Esophagus squamous epithelium (tissue), 5 donors: ENCODE measurements at places on chromosomes 6 and 20.

DNA sequence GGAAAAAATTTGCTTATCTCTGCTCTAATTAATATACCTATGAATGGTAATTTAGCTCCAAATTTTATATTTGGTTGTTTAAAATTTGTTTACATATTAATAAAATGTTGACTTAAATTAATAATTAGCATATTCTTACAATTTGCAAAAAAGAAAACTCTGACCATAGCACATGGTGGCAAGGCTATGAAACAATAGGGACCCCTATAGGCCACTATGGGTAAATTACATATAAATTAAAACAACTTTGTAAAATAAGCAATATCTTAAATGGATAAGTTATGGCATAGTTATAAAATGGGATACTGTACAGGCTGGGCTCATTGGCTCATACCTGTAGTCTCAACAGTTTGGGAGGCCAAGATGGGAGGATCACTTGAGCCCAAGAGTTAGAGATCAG is 76.0 kb downstream of the MKKS start:
- no peak for DNase-seq

- DNase-seq, result no peak
These were observed 1.9 kb downstream of the MAVS start for GRCh38 chr20:3848565-3848964.

DNA sequence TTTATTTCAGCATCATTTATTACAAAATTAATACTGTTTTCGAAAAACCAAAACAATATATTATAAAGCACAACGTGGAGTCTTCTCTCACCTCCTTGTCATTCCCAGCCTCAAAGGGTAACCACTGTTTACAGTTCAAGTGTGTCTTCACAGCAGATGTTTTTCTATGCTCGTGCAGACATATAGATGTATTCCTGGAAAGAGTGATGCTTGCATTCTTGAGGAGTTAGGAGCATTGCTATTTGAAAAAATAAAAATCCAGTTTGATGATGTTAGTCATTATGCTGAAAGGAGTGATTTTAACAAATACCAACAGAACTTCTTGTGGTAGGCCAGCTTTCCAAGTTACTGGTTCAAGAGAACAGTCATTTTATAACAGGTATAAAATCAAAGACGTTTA is 234.9 kb downstream of the BCKDHB start:
- no peak for DNase-seq

GRCh38 chr6:87575423-87575822 is 14.4 kb downstream of the RARS2 start:
- no peak for DNase-seq

DNA sequence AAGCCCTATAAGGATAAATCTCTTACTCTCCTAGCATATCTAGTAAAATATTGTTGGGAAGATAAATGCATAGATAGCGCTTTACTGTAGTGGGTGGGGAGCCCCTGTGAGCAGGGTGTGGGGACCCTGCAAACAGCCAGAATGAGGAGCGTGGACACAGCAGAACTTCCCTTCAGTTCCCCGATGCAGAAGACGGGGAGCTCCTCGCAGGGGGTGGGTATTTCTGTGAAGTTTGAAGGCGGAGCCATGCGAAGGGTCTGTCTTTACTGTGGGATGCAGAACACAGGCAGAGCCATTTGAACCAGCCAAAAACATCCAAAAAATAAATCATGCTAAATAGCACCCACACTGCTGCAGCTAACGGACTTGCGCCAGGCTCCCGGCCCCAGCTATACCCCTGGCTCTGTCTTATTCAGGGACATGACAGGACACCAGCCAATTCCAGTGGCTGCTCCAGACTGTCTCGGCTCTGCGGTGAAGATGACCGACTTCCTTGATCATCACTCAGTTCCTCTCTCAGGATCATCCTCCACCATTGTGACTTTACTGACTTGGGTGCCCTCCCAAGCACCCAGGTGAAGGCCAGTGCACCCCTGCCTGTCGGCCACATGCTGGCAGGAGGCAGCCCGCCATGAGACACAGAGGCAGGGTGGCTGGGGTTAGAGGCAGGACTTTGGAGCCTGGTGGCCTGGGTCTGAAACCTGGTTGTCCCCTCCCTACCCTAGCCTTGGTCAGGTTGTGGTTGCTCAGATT is 134.5 kb downstream of the SMOC2 start:
- no peak for DNase-seq

- no peak for DNase-seq
These were observed 67.1 kb downstream of the HDGFL1 start for GRCh38 chr6:22636452-22636851.

- DNase-seq, result no peak
These were observed 109.4 kb upstream of the GRIK2 start for GRCh38 chr6:101284131-101284530.

GRCh38 chr6:122653094-122653493 is 42.9 kb downstream of the PKIB start:
- DNase-seq, result no peak

DNA sequence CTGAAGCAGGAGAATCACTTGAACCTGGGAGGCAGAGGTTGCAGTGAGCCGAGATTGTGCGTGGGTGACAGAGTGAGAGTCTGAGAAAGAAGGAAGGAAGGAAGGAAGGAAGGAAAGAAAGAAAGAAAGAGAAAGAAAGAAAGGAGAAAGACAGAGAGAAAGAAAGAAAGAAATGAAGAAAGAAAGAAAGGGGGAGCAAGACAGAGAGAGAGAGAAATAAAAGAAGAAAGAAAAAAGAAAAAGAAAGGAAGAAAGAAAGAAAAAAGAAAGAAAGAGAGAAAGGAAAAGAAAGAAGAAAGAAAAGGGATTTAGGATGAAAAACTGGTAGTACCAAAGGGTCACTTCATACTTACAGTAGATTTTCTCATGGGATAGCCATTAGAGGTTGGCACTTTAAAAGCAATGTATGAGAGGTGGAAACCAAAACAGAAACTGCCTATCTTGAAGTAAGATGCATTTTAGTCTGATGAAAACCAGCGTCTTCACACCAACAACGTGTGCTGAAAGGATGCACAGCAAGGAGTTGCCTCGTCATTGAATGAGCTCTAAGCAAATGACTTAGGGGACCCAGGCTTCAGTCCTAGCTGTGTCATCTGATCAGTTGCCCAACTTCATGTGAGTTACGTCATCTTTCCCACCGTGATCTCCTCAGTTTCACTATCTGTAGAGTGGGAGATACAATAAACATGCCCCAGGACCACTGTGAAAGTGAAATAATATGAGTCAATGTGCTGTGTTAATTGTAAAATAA is 133.9 kb upstream of the NEDD9 start:
- no peak for DNase-seq

- DNase-seq, result no peak
These were observed 8.8 kb upstream of the CD83 start for GRCh38 chr6:14108571-14109410.

GRCh38 chr6:11968241-11968806 is 43.8 kb upstream of the HIVEP1 start:
- DNase-seq, result no peak

GRCh38 chr20:48538058-48538825 is 289.6 kb downstream of the PREX1 start:
- DNase-seq, result no peak

GRCh38 chr6:30169658-30170614 is 6.6 kb downstream of the TRIM15 start:
- DNase-seq, result no peak

DNA sequence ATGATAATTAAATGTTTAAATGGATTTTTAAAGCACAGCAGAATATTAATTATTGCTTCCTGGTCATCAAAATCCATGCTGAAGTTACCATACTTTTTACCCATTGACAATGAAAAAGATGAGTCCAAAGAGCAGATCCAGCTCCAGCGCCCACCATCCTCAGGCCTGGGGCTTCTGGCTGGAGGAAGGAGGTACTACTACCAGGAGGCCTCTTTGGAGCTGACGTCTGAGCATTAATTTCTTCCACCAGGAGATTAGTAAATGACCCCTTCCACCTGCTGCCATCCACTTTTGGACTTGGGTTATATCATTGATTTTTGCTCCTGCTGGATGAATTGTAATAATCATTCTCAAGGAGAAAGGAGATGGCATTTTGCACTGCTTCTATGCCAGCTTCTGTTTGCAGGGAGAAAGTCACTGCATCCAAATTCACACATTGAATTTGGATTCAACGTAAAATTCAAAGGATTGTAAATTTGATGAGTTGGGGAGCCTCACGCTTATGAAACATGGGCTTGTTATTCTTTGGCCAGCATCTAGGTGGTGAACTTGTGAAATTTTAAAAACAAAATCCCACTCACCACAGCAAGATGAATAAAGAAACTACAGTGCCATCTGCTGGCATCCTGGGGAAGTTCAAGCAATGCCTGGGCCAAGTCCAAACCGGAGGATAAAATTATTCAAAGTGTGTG is 121.8 kb downstream of the SASH1 start:
- DNase-seq, result no peak

DNA sequence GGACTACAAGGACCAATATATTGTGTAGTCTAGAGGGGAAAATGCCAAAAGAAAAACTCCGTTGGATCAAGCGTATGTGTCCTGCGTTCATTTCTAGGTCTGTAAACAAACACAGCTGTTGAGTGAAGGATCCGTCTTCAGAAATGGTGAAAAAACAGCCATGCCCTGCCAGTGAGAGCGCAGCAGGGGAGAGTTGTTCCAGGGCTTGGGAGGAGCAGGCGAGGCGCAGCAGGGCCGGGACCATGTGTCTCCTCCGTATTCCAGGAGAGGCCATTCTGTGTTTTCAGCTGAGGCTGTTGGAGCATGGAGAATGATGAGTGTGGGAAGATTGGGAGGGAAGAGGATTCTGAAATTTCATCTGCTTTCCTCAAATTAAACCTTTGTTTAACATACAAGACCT is 38.0 kb downstream of the BMP6 start:
- no peak for DNase-seq

DNA sequence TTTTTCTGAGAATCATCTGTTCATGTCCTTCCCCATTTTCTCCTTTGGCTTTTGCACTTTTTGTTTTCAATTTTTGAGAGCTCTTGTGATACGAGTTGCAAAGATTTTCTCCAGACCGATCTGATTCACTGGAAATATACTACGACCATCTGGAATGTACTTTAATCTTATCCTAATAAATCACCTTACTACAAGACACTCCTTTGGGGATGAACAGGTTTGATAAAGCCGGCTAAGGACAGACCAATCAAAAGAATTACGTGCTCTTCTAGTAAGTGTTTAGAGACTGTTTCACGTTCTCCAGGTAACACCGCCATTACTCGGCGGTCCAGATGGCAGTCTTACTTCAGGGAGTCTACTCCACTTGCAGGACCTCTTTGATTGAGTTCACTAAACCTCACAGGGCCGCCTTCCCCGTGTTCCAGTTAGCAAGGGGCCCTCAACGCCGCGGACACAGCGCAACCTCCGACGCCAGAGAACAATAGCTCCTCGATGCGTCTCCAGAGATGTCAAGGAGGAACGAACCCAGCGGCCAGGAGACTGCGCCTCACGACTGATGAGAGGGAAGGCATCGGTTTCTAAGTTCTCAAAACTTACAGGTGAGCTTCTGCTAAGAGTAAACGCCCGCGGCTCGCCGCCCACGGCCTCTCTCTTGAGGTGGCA is 920 bp upstream of the WTAP start:
- DNase-seq, result no peak

- DNase-seq, result no peak
These were observed 22.3 kb upstream of the APMAP start for GRCh38 chr20:25014816-25015215.

DNA sequence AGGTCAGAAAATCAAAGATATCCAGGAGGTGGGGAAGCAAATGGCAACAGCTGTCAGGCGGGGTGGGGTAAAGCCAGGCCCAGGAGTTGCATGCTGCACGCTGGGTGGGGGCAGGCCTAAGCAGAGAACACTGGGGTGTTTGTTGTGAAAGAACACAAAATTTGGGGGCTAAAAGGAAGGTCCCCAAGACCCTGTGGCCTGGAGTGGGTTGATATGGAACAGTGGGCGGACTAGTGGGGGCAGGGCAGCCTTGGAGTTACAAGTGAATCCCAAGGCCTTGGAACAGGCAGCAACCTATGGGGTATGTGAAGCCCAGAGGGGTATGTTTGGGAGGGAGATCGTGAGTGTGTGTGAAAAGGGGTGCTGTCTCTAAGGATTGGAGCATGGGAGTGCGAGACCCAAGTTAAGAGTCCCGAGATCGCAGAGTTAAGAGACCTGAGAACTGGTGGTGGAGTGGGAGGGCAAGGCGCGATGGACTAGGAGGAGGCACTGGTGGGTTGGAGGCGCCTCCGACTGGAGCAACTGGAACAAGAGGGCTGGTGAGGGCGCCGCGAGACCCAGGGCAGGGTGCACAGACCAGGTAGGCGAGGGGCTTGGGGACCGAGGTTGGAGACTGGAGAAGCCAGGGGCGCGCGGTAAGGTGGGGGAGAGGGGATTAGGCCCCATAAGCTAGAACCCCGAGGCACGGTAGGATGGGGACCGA is 658 bp downstream of the CUL7 start:
- DNase-seq, result no peak

GRCh38 chr6:100461278-100461916 is 3.3 kb downstream of the SIM1 start:
- DNase-seq, result no peak

GRCh38 chr20:62473717-62474603 is 1.8 kb downstream of the GATA5 start:
- no peak for DNase-seq

- DNase-seq, result no peak
These were observed 636.0 kb downstream of the BCKDHB start for GRCh38 chr6:80742481-80742880.

GRCh38 chr6:72559067-72559466 is 62.8 kb upstream of the KCNQ5 start:
- DNase-seq, result no peak

- DNase-seq, result no peak
These were observed 2.5 kb upstream of the HEY2 start for GRCh38 chr6:125746731-125747588.

DNA sequence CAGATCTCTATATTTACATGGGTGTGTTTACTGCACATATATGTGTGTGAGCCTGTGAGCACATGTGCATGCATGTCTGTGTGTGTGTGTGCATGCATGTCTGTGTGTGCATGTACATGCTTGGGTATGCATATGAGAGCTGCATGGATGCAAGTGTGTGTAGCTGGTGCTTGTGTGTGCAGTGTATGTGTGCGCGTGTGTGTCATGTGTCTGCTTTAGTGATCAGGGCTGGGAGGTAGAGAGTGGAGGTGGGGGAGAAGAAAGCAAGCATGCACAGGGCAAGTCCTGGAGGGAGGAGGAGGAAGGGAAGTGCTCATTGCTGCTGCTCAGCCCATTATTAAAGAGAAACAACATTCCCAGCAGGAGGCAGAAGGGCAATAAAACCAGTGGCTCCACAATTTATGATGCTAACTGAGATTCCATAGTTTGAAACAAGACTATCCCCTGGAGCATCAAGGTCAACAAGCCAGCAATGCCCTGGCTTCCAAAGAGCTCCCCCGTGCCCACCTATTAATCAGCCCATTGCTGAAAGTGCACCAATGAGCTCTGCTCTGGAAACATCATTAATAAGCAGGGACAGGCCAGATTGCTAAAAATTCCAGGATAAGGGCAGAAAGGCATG is 414.0 kb downstream of the MAFB start:
- no peak for DNase-seq

DNA sequence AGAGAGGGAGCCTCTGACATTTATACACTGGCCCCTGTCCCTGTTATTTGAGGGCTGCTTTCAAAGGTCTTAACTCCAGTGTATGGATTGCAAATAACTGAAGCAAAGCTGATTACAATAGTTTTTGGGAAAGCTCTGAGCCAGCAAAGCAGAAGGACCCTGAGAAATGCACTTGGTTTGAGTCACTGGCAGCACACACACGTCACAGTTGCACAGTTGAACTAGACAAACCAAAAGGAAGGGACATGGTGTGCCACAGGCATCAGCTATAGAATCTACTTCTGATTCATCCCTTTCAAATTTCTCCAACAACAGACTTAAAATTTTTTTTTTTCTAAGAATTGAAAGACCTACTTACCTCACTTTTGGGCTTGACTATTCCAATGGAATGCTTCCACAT is 56.4 kb downstream of the SNRNP48 start:
- no peak for DNase-seq
